ENCODE measurements at places on chromosomes 2 and 18.

- DNase-seq = no peak
These were observed 169.3 kb downstream of the KCNE4 start for GRCh38 chr2:223221139-223221835.

DNA sequence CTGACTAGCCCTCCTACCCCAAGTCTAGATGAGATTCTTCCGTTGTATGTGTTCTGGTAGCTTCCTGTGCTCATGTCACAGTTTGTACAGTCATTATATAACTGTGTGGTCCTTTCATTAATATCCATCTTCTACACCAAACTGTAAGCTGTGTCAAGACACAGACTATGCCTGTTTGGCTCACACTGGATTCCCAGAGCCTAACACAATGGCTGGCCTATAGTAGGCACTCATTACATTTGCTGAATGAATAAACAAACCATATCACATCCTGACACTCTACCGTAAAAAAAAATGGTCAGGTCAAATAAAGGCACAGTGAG lies 72.6 kb downstream of the ANKRD44 start:
- DNase-seq = no peak

DNA sequence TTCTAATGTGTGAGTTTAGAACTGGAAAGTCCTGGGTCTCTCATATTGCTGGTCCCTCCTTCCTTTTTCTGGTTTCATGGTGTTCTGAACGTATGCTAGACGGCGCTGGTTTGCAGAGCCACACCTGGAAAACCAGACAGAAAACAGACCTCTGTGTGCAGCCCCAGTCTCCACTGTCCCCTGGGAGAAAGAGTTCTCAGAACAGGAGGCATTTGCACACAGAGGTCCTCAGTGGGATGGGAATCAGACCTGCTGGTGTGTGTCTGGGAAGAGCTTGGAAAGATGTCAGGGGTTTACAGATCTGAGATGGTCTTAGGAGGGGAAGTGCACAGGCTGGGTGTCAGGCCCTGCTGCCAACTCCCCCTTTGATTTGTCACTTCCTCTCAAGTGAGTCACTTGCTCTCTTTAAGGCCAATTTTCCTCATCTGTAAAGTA lies 14.9 kb upstream of the MBP start:
- DNase-seq = no peak

- no peak for DNase-seq
These were observed 81.6 kb downstream of the CDK15 start for GRCh38 chr2:201887773-201888425.

GRCh38 chr2:191167766-191168165 lies 17.0 kb upstream of the STAT4 start:
- no peak for DNase-seq

DNA sequence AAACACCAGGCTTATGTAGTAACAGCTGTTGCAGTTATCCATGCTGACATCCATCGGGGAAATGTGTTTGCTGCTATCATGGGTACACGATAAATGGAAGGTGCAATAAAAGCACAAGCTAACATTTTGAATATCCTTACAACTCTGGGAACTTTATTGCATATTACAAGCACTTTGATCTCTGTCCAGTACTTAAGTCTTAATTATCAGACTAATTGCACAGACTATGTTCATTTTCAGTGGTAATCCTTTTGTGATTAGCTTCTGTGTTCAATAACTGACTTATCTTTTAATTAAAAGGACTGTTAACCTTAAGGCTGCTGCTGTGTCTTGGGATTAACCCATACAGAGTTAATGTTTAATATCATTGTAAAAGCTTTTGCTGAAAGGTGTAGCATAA lies 101.4 kb upstream of the ATP5MC3 start:
- no peak for DNase-seq

GRCh38 chr2:191625016-191625415 lies 52.9 kb upstream of the NABP1 start:
- DNase-seq = no peak

GRCh38 chr2:209564816-209565215 lies 141.0 kb downstream of the MAP2 start:
- DNase-seq = no peak

DNA sequence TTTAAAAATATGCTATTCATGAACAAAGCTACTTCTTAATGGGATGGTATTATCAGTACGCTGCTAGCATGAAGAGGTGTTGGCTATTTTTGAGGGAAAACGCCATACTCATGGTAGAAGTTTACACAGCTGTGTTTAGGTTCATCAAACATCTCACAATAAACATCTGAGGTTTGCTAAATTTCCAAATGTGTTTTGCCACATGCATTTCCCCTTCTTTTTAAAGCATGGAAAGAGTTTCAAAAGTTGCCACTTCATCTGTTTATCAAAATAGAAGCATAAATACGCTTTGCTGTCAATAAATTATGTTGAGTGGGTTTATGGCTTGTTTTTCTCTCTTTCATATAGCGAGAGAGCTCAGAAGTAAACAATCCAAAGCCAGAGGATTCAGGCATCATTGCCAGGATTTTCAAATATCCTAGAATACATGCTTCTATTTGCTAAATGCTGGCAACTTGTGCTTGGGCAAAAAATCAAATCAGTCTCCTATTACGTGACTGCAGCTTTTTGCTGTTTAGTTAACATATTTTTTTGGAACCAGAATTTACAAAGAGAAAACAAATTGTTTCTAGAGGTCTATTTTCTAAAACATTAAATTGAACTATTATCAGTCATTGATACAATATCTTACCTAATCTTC lies 1919.9 kb upstream of the LRRTM1 start:
- peak; percentile 30 for DNase-seq

- DNase-seq = no peak
These were observed 293.4 kb upstream of the MEX3C start for GRCh38 chr18:51490860-51491259.

DNA sequence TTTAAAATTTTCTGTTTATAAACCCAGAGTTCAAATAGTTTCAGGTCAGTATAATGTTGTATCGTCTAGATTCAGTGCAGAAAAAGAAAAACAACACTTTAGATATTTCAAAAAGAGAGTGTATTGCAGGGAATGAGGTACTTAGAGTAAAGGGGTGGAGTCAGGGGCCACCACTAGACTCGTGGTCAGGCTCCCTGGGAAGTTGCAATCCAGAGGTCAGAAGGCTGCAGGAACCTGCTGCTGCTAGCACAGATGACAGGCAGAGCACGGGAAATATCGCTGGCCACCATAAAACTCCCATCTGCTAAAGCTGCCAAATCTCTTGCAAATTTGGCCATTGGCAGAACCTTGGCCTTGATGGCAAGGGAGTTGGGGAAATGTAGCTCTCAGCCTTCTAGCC lies 64.6 kb downstream of the THNSL2 start:
- no peak for DNase-seq

DNA sequence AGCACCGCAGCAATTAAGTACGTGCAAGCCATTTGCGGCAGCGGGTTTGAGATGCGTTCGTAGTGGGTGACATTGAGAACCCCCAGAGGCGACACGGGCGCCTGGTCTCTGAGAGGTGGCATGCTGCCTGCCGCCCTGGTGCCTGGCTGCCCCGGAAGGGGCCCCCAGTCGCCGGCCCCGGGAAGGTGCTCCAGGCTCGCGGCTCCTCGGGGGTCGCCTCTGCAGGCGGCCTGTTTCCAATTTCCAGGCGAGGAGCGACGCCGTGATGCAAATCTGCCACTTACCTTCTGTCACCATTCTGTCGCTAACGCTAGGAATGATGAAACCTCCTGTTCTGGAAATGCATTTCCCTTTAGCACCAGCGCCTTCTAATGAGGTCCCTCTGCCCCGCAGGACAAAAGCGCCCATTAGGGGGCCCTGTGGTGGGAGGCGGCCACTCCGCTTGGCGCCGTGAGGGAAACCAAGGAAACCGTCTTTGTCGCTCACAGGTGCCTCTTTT lies 13.0 kb downstream of the KIF5C start:
- peak; percentile 75 for DNase-seq

DNA sequence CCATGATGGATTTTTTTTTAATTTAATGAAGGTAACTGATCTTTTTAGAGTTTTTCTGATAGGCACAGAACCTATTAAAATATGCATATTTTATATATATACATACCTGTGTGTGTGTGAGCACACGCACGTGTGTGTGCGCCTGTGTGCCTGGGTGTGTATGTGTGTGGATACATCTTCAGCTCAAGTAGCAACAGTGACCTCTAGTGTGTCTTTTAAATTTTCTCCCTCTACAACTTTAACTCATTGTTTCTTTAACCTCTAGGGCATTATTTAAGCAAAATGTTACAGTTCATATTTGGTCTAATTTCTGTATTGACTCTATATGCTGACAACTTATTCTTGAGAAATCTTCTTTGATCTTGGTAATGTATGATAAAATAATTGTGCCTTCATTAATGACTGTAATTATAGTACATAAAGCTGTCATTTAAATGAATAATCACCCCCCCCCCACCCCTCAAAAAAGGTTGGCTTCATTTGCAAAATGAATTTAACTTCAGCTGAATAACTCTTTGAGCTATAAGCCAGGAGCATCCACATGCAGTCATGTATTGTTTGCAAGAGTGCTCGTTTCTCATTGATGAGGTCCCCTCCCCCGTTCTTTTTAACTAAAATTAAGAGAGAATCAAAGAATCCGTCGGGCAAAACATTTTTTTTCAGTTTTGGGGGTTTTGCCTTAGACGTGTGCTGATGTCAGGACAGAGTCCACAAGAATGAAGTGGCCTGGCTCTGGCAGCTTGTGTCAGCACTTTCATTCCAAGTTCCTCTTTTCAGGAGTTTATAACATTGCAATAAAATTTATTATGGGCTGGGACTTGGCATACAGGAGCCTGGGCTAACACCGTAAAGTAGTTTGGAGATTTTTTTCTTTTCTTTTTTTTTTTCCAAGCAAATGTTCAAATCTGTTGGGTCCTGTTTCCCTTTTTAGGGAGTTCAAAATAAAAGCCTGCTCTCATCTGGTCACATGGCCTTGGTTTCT lies 80.0 kb downstream of the ETAA1 start:
- DNase-seq = peak; percentile 5

DNA sequence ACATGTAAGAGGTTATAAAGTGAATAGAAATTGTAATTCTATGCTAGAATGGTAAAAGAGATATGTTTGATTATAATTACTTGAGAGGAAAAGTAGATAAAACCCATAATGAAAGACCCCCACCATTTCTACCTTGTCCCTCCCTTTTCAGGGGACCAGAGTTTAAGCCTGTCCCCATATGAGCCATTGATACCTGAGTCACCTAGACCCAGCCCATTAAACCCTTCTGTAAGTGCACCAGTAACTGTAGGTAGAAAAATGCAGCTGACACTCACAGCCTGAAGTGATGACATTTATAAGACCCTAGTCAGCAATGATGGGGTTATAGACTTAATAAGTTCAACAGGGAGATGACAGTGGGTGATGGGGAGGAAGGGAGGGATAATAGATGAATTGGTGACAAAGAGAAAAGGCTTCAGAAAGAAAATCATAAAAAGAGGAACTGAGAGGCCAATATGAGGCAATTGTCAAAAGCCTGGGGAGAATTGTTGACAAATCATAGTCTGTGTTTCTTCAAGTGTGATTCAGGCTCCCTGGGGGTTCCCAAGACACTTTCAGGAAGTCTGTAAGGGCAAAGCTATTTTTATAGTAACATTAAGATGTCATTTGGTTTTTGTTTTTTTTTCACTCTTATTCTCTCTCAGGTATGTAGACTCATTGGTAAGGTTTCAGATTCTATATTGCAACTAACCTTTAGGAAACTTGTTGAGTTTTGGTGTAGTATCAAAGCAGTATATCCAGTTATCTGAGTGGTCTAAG lies 544.2 kb downstream of the SATB2 start:
- no peak for DNase-seq

DNA sequence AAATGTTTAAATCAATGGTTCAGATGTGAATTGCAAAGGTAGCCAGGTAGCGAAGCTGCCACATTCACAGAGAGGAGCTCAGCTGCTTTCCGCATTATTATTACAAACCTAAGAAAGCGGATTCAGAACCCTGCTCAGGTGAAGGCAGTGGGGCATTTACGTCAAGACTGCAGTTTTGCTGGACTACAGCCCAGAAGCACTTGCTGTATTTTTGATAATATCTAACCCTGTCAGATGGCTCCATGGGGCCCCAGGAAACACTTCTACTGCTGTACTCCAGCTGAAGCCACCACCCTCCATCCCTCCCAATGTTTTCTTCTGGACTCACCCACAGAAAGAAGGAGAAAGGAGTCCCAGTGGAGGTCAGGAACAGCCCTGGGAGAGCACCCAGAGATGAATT lies 96.9 kb downstream of the TPO start:
- DNase-seq = no peak

GRCh38 chr2:136006658-136007057 lies 21.2 kb upstream of the DARS1 start:
- DNase-seq = no peak

DNA sequence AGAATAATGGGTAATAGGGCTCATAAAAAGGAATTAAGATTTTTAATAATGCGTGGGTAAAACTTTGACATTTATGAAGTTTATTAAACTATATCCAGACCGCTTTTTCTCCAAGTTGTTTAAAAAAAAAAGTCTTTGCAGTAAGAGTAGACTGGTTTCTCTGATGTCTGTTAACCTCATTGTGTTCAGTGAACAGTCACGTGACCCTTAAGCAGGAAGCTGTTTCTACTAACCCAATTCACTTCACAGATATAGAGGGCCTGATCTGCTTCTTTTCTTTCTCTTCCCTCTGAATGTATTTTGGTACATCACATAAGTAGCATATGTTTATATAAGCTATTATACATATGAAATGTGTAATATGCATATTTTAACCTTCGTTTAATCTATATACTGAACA lies 1011.3 kb upstream of the CELF4 start:
- no peak for DNase-seq

DNA sequence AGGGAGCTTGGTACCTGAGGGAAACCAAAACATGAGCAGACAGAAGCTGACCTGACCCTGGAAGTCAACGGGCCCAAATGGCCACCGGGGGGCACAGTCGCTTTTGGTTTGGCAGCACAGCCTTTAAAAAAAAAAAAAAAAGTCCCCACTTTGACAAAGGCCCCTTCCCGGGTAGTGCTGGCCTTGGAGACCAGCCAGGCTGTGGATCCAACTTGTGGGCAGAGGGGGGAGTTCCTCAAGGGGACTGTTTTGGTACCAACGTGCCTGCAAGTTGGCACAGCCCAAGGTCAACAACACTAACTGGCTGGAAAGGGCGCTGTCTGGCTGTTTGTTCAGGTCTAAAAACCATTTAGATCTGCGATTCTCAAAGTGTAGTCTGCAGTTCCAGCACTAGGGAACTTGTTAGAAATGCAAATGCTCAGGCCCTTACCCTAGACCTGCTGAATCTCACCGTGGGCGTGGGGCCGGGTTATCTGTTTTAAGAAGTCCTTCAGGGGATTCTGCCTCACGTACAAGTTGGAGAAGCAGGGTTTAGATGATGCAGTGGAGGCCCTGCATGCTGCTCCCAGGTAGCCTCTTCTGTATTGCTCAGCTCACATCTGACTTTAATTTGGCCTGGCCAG lies 83.0 kb downstream of the LPIN1 start:
- peak; percentile 53 for DNase-seq

- DNase-seq = no peak
These were observed 6.2 kb downstream of the RHOB start for GRCh38 chr2:20453087-20453486.

- peak; percentile 83 for DNase-seq
These were observed at the start of gene TCF4 for GRCh38 chr18:55588111-55588869. Gene TCF4 (minus strand): TSS chr18:55588192. CDS start chr18:55587116, 1,076 bp downstream.

GRCh38 chr2:29295845-29296244 lies 180.6 kb downstream of the CLIP4 start:
- DNase-seq = peak; percentile 31
